ENCODE measurements at places on chromosomes 1 and 21. TPM values are rescaled to one million over a fixed set of nuclear protein-coding genes. Genes with fewer than 3 reads are reported as not detected.

Gene SLC44A3
- 1.8 TPM for total RNA-seq

Gene LAMC2
- total RNA-seq, result 21.0 TPM

Gene CTH
- total RNA-seq, result 1.5 TPM

Gene AMY1B
- not detected for total RNA-seq

Gene ADGRB2
- total RNA-seq, result 8.5 TPM

Gene OR10K1
- not detected for total RNA-seq
